ENCODE measurements at places on chromosomes 1 and 21.

DNA sequence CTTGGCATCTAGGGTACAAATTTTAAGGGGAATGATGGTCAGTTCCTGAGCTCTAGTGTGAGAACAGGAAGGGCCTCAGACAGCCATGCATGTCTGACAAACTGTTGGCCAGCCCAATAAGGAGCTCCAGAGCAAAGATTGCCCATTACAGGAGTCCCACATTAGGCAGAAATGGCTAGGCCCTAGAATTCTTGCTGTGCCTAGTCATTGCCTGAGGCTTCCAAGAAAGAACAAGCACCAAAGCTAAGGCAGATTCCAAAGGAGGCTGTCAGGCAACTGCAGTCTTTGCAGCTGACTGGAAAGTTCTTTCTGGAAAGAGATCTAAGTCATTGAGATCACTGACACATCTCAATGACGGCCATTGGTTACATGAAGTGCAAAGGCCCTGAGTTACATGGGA lies 3.9 kb upstream of the STIL start:
- no peak for DNase-seq

DNA sequence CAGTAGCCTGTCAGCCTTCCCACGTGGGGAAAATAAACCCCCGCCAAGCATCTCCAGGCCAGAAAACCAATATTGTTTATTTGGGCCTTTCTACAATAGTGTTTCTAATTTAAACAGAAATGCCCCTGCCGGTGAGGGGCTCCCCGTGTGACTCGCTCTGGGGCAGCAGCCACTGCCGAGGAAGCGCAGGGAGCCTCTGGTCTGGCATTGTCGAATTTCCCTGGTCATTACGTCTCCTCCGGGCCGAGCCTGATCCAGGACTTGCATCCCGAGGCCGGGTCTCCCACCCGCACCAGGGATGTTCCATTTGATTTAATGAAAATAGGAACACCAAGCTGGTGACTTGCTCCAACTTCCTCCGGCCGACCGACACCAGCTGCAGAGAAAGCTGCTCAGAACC lies 20.5 kb downstream of the PRDM16 start:
- DNase-seq: no peak

GRCh38 chr1:94884106-94884505 lies 42.8 kb downstream of the CNN3 start:
- no peak for DNase-seq

GRCh38 chr1:56533197-56533596 lies 46.2 kb downstream of the PLPP3 start:
- no peak for DNase-seq

DNA sequence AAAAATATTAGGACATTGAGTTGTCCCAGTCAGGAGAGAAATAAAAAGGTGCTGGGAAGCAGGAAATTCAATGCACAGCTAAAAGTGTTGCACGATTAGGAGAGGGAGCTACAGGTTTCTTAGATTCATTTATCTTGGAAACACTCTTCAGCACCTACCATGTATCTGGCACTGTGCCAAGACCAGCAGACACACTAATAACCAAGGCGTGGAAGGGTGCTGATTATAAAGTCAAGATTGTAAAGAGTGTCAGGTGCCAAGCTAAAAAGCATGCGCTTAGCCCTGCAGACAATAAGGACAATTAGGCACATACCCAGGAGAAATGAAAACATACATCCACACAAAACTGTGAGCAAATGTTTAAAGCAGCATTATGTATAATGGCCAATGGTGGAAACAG lies 129.9 kb downstream of the DSCAM start:
- DNase-seq: no peak

DNA sequence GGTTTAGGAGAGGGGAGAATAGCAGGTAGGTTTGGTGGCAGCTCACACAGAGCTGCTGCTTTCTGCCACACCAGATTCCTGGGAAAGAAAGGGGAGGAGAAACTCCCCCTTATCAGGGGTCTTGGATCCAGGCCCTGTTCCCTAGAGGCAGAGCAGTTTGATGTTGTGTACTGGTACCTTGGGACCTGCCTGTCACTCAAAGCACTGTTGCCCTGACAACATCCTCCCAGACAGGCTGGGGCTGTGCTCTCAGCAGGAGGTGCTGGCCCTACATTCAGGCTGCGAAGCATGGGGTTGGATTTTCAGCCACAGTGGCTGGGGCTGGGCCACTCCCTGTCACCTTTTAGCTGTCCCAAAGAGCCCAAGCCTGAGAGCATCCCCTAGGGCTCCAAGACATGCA lies 188.0 kb downstream of the GRIK3 start:
- no peak for DNase-seq

DNA sequence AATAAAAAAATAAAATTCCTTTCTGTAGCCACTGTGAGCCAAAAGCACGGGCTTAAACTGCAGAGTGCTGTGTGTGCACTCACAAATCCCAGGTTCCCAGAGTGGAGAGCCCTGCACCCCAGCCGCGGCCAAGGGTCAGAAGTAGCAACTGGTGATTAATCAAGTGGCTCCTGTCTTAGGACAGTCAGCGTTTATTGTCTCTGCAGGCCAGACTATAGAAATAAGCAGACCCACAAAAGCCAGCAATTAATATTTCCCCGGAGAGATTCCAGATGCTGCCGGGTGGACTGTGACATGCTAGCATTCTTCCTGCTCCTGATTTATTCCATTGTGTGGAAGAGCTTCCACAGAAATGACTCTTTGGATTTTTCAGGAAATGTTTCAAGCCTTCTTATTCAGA lies 412.2 kb downstream of the KIF26B start:
- no peak for DNase-seq

DNA sequence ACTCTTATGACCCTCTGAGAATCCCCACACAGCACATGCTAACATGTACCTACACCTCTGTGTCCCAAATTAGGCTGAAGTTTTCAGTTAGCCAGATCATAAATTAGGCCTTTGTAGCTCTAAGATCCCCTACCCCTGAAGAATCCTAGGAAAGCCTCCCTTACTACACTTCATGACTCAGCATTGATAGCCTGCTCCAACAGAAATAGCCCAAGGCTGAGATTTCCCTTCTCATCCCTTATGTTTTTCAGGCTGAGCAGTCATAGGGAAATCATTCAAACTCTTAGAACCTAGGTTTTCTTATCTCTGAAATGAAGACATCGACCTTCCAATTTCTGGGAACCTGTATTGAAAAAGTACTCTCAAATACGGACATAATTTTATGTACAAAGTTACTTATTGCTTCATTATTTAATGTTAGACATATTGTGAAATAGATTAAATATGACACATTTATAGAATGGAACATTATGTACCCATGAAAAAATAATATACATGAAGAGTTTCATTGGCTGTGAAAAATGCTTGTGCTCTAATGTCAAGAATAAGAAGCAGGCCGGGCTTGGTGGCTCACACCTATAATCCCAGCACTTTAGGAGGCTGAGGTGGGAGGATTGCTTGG lies 122.4 kb upstream of the UBE2U start:
- no peak for DNase-seq

- DNase-seq: no peak
Observed at GRCh38 chr1:23188434-23188884, 19.8 kb upstream of the LUZP1 start.

DNA sequence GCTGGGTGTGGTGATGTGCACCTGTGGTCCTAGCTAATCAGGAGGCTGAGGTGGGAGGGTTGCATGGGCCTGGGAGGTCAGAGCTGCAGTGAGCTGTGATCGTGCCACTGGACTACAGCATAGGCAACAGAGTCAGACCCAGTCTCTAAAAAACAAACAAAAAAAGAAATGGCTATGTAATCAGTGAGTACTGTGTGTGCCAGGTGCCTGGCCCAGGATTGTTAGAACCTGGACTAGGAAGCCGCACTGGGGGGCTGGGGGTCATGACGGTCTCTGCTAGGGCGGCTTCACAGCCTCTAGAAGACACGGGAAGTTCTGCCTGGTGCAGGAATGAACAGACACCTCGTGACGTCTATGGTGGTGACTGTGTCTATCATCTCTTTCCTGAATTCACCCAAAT lies 8.5 kb downstream of the TMEM9 start:
- DNase-seq: no peak

GRCh38 chr1:84689514-84690396 lies 506 bp downstream of the SSX2IP start:
- DNase-seq: peak; percentile 53

DNA sequence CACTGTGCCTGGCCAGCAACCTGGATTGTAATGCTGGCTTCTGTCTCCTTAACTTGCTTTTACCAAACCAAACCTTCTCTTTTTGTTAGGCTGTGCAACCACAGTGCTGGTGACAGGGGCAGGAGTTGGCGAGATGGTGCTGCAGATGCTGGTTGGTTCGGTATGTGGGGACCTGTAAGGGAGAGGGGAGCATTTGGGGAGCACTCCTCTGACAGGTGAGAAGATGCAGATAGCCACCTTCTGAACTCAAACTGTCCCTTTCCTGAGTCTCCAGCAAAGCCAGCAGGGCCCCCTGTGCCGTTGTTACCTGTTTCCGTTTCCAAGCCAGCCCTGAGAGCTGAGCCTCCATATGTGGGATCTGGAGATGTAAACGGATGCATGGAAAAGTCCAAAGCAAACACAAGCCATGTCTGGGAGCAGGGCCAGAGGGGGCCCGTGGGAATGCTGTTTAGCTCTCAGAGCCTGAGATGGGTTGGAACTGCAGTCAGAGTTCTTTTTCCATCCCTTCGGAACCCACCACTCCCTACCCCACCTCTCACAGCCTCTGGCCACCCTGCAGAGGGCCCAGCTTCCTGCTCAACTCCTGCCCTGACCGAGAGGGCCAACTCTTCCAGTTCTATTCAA lies 34.0 kb downstream of the ELK4 start:
- DNase-seq: no peak

DNA sequence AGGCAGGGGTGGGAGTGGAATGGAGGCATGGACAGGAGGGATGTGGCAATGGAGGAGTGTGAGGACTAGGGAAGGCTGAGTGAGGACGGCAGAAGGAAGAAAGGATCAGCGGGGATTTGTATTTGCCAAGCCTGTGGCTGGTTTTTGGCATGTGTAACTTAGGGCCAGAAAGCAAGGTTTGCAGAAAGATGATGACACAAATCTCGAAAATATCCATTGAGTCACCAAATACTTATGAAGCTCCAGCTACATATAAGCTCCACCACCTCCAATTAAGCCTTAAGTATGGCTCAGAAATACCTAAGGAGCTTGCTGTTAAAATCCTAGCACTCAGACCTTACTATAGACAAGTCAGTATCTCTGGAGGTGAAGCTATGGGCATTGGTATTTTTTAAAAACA lies 90.1 kb downstream of the OMA1 start:
- no peak for DNase-seq

DNA sequence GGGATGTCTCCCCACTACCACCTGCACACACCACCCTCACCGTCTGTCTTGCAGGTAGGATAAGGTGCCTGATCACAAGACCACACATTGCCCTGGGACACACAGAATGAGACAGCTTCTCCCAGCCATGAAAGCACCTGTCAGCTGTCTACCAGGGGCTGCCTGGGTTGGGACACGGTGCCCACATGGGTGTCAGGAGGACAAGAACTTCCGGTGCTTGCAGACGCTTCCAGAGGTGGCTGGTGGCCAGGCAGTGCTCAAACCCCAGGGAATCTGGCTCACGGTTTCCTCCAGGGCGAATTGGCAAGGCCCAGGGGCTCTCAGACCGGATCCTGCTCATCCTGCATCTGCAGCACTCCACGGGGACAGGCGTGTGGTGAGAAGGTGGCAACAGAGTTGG lies 182.6 kb upstream of the ARHGEF16 start:
- no peak for DNase-seq

- DNase-seq: peak; percentile 87
Observed at GRCh38 chr1:212950243-212951125, at the start of gene VASH2. Gene VASH2 (plus strand): TSS chr1:212950541. CDS start chr1:212951543, 1,002 bp downstream.

DNA sequence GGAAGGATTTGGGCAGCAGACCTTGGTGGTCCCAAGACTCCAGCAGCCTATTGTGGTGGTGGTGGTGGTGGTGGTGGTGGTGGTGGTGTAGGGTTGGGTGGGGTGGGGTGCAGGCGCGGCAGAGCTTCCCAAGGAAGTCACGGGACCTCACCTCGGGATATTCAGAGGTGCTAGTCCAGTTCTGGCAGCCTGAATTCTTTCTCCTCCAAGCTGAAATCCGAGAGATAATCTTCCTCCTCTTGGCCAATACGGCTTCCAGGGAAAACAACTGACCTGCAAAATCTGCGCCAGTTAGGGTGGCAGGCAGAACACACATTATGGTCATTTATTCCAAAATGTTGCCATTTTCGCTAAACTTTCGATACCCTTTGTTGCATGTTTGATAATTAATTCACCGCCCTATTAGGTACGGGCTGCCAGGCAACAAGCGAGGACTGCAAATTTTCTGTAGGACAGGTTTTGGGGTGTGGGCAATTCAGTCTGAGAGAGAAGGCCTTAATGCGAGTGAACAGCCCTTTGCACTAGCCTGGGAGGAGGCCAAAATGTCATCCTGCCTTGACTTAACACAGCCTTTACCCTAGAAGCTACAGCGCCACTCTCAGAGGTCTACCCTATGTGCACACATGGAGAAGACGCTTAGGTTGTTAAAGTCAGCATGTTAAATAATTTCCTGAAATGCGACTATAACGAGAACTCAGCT lies 33.2 kb upstream of the BSDC1 start:
- no peak for DNase-seq

DNA sequence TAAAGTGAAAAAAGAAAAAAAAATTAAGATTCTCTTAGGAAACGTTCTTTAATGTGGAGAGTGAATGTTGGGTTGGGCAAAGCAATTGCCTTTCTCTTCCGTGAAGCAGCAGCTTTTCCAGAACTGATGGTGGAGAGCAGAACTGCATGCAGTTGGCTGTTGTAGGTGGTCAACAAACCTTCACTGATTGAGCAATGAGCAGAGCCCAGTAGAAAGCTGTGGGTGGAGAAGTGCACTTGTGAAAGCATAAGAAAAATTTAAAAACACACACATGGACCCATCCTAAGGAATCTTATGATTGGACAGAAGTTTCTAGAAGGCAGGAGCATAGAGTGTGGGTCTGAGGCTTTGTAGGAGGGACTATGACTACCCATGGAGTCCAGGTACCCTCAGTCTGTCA lies 4.5 kb downstream of the PRELP start:
- no peak for DNase-seq

GRCh38 chr1:107309962-107310361 lies 169.1 kb downstream of the NTNG1 start:
- DNase-seq: no peak

GRCh38 chr21:34276711-34277425 lies 86.9 kb upstream of the KCNE2 start:
- DNase-seq: no peak

DNA sequence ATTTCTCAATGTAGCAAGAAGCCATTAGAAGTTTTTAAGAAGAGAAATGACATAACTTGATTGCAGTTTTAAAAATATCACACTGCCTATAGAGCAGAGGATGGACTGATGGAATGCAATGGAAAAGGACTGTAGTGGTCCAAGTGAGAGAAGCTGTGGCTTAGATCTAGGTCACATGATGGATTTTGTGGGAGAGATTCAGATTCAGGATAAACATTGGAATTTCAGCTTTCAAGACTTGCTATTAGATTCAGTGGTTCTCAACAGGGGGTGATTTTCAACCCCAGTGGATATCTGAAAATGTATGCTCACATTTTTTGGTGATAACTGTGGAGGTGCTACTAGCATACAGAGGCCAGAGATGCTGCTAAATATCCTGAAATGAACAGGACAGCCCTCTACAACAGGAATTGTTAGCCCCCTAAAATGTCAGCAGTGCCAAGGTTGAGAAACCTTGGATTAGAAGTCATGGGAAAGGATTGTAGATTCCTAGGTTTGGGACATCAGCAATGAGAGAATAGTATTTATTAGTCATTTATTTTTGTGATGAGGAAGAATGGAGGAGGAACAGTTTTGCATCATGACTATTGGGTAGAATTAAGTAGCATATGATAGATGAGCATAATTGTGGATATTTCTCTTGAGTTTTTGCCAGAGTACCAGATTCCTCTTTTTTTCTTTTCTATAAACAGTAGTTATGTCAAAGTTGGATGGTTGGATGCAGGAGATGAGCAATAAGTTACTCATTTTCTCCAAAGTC lies 30.1 kb upstream of the KCNK2 start:
- DNase-seq: no peak

- no peak for DNase-seq
Observed at GRCh38 chr1:70518106-70518505, 107.0 kb downstream of the CTH start.

Data from Kasumi-1 (cell line).